ENCODE measurements at places on chromosomes 16 and 17.

DNA sequence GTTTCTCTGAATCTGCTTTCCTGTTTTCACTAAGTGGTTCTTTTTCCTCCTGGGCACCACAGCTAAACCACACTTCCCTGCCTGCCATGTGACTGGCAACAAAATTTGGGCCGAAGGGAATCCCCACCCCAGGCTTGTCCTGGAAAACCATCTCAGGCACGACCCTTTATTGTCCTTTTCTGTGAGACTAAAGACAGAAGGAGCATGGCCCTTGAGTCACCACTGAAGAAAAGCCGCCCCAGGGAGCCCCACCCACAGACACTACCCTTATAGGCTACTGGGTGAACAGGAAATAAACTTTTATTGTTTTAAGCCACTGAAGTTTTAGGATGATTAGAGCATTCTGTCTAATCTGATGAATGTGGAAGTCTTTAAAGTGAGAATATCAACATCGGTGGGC lies 88.6 kb upstream of the BRD7 start:
- DNase-seq, result no peak

DNA sequence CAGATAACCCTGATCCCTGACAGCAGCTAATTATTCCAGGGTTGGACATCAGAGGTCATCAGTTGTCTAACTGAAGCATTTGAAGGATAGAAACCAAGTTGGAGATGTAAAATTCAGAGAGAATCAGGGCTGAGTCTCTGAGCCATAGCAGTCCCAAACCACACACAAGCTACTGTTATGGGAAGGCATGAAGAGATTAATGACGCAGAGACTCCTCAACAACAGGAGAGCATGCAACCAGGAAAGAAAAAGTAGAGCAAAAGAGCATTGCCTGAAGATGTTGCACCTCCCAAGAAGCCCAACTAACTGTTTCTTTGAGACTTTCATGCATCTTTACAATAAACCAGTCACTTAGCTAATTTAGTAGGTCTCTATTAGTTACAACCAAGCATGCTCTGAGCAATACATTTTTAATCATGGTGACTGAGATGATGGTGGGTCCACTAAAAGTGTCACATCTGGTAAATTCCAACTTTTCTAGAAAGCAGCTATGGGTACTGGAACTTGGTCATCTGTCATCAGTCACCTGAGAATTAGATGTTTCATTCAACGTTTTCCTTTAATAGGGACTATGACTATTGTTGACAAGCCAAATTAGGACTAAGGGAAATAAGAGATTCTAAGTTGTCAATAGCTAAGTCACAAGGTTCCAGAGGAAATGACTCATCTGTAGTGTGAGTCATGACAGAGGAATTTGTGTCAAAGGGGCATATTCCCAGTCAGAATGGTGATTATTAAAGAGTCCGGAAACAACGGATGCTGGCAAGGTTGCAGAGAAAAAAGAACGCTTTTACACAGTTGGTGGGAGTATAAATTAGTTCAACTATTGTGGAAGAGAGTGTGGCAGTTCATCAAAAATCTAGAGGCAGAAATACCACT lies 239.8 kb downstream of the CHD9NB start:
- DNase-seq, result peak; percentile 42

DNA sequence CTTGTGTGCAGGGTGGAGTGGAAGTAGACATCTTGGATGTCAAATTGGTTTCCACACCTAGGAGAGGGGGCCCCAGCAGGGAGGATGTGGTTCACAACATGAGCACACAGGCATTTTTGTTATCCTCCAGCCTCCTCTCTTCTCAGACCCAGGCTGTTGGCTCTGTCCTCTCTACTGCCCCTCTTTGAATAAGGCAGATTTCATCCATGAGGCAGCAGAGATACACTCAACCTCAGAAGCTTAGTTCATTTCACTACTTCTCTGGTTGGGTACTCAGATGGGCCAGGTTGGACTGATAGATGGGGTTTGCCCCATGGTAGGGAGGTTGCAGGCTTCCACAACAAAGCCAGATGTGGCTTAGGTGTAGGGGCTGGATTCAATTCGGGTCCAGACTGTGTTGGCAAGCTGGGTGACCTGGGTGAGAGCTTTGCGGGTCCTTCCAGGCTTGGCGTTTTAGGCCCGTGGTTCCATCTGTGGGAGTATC lies 22.2 kb upstream of the NFATC3 start:
- no peak for DNase-seq

- no peak for DNase-seq
These were observed 257.7 kb upstream of the PMFBP1 start for GRCh38 chr16:72429671-72430081.

DNA sequence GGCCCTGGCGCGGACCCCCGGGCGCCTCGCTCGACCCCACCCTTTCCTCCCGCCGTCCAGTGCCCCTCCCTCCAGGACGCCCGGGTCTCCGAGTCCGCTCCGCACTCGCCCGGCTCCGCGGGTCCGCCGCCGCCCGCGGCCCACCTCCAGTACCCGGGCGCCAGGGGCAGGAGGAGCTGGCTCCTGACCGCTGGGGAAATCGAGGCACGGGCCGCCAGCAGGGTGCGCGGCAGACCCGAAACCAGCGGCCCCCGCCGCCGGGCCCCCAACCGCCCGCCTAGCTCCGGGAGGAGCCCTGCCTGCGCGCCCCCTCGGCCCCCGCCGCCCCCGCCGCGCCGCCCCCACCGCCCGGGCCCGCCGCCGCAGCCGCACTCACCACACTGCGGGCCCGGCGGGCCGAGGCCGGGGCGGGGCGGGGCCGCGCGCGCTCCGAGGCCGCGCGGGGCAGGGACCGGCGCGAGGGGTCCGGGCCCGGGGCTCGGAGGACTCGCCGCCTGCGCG lies 333 bp downstream of the MAFG start:
- no peak for DNase-seq

GRCh38 chr17:81652906-81653771 lies 3.2 kb downstream of the PDE6G start:
- DNase-seq, result no peak

DNA sequence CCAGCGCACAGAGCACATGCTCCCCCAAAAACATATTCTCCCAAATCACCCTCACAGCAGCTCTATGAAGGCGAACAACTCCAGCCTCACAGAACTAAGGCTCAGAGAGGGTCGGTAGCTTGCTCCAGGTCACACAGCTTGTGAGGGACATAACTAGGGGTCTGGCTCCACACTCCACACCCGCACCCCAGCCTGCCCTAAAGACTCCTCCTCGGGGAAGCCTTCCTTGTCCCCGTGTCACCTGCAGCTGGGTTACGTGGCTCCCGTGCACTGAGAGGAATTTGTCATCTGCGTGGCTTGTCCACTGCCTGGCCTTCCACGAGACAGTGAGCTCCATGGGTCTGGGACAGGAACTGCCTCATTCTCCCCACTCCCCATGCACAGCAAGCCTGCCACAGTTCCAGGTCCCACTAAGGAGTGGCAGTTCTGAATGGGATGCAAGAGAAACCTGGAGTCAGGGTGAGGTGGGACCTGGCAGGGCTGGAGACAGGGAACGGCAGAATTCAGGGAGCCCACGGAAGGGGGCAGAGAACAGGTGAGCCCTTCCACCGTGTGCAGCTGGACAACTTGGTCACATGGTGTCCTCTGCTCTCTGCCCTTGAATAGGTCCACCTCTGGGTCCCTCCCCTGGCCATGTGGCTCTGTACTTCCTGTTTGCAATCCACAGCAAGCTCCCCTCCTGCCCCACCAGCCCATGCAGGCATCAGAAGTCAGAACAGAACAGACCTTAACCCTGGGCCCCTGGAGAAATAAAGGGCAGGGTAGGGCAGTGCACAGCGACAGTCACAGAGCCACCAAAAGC lies 27.4 kb downstream of the TNFRSF13B start:
- no peak for DNase-seq

- no peak for DNase-seq
These were observed 39.2 kb upstream of the ARL4D start for GRCh38 chr17:43359469-43360110.

- no peak for DNase-seq
These were observed 23.7 kb downstream of the FAM20A start for GRCh38 chr17:68577497-68577821.

- no peak for DNase-seq
These were observed 27.7 kb upstream of the GPRC5C start for GRCh38 chr17:74404218-74404617.

GRCh38 chr16:82855471-82855870 lies 228.7 kb downstream of the CDH13 start:
- no peak for DNase-seq

DNA sequence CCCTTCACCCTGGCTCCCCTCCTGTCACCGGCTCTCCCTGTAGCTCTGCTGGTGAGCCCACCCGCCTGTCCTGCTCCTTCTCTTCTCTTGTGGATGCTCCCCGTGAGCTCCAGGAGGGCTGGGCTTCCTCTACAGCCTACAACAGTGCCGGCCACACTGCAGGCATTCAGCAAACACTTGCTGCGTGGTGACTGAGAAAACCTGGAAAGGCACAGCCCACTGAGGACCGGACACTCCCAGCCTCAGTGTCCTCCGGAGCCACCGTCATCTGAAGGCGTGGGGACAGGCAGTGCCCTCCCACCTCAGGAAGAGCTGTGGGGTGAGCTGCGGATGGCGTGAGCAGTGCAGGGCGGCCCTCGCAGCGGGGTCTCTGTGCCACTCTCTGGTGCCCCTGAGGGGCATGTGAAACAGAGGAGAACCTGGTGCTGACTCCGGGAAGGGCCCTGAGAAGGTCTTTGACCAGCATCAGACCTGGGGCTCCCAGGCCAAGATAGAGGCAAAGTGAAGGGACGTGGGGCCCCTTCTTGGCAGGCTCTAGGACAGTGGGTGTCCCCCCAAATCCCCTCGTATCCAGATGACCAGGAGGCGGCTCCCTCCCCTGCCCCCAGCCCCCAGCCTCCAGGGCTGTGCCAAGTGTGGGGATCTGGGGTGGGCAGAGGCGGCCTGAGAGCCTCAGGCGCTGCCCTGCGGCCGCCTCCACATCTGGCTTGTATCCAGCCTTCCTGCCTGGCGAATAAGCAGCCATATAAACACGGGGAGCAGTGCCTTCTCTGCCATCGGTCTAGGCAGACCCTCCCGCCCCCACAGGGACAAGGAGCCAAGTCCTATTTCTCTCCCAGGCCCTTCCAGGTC lies 44.0 kb upstream of the PABPN1L start:
- no peak for DNase-seq

DNA sequence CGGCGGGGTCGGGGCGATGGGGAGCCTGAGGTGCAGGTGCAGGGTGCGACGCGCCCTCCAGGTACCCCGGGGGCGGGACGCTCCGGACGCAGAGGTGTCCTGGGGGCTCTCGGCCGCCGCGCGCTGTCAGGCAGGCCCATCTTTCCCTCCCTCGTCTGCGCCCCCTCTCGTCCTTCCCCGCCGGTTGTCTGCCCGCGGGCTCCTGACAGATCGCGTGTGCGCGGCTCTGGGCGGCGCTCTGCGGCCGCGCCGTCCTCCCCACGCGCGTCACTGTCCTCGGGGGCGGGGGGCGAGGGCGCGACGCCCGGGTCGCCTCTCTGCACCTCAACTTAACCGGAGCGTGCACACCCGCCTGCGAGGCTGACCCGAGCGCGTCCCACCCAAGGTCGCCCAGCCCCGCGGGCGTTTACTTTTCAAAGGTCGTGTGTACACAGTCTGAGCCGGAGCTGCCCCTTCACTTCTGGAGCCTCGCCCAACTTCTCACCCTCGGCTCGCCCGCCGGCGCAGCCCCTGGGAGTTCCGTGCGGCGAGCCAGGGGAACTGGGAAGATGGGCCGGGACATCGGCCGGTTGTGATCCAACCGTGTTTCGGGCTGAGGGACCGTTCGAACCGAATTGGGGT lies 512 bp downstream of the AKAP1 start:
- no peak for DNase-seq

DNA sequence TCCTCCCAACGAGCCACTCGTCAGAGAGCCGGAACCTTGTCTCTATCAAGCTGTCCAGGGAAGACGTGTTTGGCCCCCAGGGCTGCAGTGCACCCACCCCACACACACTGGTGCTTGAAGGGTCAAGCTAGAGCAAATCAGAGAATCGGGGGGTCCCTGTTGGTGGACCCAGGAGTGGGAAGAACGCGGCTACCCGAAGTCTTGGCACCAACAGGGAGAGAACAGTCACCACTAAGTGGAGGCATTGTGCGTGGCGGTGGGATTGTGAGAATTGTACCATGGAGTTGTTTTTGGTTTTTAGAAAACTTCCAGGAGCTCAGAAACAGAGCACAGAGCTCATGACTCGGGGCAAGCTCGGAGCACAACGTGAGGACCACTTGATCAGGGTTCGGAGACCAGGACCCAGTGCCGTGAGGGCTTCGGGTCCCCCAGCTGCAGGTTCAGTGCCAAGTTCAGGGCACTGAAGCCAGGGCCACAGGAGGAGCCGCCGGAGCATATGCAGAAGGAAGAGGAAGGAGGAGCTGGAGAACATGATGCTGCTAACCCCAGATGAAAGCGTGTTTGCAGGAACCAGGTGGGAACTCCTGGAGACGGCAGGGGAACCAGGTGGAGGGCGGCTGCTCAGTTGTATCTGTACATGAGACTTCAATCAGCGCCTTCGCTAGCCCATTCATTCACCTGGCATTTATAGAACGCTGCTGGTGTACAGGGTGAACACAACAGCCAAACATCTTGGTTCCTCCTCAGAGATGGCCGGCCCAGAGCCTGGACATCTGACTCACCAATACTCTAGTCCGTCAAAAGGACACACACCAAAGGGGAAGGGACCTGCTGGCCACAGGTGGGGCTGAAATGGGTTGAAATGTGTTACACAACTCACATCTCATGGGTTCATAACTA lies 42.8 kb downstream of the METRNL start:
- no peak for DNase-seq

DNA sequence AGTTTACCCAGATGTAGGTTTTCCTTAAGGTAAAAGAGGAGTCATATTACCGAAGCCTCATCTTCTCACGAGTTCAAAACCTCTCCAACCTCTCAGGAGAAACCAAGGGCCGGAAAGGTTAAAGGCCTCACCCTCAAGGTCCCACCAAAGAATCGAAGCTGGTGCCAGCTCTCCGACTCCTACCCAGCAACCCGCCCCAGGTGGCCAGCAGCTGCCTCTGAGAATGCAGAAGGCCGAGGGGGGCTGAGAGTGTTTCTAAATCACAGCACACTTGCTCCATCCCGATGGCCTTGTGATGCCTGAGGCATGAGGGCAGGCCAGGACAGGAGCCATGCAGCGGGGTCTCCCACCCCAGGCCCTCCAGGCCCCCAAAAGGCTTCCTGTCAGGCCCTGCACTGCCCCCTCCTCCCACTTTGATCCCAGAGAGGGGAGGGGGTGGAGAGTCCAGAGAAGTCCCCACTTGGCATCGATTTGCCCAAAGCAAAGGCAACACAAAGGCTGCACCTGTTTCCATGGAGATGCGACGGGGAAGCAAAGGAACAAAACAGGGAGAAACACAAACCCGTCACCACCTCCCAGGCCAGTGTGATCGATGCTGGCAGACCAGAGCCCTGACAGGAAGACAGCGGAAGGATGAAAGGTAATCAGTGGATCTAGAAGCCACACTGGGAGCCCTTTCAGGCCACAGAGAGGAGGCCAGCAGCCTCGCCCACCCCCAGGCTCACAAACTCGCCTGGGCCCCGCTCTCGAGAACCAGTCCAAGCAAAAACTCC lies 39.0 kb downstream of the CUEDC1 start:
- no peak for DNase-seq

- DNase-seq, result no peak
These were observed 15.8 kb downstream of the PGS1 start for GRCh38 chr17:78394209-78394608.

GRCh38 chr17:33028778-33029177 lies 37.1 kb downstream of the SPACA3 start:
- DNase-seq, result no peak
